Adrenal gland (tissue), 19 donors: ENCODE measurements at places on chromosomes 1 and 21. TPM values are rescaled to one million over a fixed set of nuclear protein-coding genes. Genes with fewer than 3 reads are reported as not detected.

Gene PGLYRP3
- total RNA-seq: not detected

Gene RNU1-2
- 890 TPM for total RNA-seq

DNA sequence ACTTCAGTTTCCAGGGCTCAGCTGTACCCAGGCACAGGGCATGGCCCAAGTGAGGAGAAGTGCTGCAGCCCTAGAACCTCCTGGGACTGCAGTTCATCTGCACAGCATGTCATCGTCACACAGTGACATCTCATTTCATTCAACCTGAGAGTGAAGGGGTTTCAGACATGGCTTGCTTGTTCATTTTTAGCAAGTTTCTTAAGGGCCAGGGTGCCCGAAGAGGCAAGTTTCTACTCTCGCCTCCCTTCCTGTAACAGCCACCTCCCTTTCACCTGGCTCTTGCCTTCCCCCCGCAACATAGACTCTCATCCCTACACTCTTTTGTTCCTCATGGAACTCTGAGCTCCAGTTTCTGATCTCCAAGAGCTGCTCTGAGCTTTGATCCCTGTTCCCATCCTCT is 108.1 kb downstream of the C1orf21 start:
- DNase-seq: no peak

Gene OR6K3
- not detected for total RNA-seq

Gene CDA
- 3.7 TPM for total RNA-seq

Gene SPRR5
- total RNA-seq: not detected

DNA sequence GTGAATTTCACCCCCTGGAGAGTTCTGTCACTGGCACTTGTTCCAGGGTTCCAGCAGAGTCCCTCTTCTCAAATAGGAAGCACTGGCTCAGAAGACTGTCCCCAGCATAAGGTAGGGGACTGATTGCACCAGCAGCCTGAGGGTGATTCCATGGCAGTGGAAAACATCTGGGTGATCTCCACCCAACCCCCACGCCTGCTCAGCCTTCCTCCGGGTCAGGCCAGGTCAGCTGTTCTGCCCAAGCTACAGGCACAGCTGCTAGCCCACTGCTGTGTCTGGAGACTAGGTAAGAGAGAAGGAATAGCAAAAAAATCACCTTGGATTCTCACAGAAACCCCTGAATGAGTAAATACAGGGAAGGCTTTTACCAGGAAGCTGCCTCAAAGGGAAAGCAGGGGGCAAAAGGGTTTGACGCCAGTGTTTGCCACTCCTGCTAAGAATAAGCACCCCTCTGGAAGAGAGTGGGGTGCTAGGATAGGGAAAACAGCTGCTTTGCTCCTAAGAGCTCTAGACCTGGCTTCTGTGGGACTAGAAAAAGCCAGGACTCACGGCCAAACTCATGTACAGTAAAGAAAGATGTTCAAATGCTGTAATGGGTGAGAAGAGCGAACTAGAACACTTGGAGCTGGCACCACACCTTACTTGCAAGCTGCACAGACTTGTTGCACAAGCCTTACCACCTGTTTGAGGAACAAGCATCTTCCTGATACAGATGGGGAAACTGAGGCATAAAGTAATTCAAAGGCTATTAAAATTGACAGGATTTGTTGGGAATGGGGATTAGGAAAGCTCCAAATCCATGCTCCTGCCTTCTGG is 1.0 kb upstream of the DENND2D start:
- no peak for DNase-seq

DNA sequence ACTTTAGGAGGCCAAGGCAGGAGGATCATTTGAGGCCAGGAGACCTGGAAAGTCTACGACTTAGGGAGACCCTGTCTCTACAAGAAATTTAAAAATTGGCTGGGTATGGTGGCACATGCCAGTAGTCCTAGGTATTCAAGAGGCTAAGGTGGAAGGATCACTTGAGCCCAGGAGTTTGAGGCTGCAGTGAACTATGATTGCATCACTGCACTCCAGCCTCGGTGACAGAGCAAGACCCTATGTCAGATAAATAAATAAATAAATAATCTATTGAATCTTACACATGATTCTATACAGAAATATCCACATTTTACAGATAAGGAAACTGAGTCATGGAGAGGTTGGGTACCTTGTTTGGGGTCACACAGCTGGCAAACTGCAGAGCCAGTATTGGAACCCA is 89.1 kb downstream of the MAN1C1 start:
- DNase-seq: no peak

- DNase-seq: no peak
Observed at GRCh38 chr1:161816201-161816600, 50.1 kb downstream of the ATF6 start.

- DNase-seq: no peak
Observed at GRCh38 chr1:119943216-119943615, 46.9 kb upstream of the ADAM30 start.
